Ureter (tissue), 1 donor: ENCODE measurements at places on chromosomes 6 and 20.

- no peak for DNase-seq
Observed at GRCh38 chr6:98672681-98673475, 161.5 kb upstream of the POU3F2 start.

DNA sequence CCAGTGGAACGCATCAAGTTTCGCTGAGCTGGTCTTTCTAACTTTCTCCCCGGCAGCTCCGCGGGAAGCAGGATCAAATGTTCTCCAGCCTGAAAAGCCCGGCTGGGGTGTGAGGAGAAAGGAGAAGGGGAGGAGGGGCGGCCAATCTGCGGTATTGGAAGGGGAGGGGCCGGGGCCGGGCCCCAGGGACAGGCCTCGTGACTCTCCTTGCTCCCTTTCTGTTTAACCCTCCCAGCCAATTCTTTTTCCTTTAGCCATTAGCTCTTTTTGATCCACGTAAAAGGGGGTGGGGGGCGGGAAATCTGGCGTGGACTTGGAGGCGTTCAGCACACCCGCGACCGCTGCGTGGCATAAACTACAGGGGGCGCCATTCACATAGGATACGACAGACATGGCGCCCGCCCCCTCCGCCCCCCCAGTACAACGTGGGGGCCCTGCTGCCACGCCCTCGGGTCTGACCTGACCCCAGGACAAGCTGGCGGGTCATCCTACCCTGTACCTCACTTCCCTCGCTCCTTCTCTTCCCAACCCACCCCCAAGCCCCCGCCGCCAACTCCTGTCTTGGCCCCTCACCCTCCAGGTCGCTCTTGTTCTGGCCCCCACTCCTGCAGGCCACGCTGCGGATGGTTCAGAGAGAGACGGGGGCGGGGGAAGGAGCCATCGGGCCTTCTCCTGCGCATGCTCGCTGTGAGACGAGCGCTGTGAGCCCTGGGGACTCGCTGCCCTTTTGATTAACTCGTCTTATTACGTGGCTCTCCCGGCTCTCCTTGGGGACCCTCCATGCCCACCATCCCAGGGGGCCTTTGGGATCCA, 7.8 kb upstream of the MDGA1 start:
- DNase-seq = peak; percentile 79

DNA sequence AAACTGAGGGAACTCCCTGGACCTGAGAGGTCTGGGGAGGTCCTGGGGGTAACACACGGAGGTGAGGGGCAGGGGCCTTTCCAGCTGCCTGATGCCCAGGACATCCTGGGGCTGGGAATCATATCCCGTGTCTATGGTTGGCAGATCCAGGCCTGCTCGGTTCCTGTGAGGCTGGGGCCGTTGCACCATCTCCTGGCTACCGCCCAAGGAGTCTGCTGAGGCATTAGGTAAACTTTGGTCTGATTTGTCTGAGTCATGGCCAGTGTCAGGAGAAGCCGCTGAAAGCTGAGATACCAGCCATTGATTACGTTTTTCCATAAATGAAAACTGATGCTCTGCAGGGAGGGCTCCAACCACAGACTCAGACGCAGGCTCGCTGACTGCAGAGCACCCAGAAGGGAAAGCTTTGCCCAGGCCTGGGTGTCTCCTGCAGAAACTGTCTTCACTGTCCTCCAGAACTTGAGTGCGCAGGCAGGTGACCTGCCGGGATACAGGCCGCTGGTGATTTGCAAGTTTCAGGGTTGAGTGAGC, 14.2 kb downstream of the TRAF3IP2 start:
- DNase-seq = peak; percentile 93

DNA sequence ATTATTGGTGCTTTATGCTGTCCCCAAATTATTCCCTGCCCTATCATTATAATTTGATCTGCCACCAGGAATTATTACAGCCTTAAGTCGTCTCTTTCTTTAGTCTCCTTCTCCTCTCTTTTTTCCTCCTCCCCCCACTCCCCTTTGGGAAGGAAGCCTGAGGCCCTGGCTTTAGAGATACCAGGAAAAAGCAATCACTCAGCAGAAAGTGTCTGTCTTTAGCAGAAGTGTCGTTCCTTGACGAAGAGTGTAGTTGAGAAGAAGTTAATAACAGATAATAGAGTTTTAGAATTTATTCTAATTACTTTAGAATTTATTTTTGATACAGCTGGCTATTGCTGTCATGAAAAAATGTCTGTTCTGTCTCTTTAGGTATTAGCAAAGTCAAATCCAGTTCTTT, 16.5 kb downstream of the LIN28B start:
- no peak for DNase-seq

DNA sequence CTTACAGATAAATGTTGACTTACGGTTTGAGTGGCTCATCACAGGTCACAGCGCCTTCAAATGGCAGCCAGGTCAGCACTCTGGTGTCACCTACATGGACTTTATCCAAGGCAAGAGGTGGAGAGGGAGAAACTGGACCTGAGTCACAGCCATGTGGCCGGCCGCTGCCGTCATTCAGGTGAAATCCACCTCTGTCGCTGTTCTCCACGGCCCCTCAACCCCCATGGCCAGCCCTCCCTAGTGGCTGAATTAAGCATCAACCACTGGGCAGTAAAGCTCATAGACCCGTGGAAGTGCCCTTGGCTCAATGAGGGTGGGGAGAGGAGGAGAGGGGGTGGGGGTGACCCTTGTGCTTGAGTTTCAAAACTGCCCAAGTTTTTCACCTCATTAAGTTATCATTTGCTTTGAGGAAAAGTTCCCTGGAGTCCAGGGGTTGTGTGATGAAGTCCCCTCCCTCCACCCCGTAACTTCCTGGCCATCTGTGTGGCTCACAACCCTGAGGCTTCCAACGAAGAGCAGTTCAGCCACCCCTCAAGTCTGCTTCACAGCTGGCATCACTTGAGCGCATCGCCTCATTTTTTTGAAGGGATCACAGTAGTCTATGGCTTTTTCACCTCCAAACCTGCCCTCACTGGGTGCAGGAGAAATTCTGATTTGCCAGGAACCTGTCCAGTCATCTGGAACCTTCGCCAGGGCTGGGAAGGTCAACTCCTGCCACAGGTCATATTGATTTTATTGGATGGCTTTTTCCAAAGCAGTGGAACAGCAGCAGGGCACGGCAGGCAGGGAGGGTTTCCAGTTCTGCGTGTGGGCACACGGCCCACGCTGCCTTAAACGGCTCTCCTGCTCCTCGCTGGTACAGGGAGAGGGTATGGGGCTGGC, 43.5 kb upstream of the APCDD1L start:
- DNase-seq = no peak
